ENCODE measurements at places on chromosomes 12 and 14.

GRCh38 chr12:126193190-126193589 lies 1128.0 kb downstream of the AACS start:
- DNase-seq, result no peak

DNA sequence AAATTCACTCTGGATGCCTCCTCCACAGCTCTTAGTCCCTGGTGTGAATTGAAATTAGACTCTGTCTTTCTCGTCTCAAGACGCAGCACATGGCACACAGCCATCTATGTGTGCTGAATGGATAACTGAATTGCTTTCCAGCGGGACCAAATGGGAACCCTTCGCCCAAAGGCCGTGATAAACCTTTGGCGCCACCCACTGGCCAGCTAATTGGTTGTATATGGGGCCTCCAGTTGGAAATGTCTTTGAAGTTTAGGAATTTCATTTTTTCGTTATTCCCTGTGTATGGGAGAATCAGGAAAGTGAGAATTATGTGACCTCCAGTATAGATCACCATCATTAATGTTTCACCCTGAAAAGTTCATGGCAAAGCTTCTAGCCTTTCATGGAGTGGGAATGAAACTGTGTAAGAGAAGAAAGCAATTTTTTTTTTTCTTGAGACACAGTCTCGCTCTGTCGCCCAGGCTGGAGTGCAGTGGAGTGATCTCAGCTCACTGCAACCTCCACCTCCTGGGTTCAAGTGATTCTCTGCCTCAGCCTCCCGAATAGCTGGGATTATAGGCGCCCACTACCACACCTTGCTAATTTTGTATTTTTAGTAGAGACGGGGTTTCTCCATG lies 9.8 kb upstream of the HSP90AA1 start:
- peak; percentile 86 for DNase-seq

DNA sequence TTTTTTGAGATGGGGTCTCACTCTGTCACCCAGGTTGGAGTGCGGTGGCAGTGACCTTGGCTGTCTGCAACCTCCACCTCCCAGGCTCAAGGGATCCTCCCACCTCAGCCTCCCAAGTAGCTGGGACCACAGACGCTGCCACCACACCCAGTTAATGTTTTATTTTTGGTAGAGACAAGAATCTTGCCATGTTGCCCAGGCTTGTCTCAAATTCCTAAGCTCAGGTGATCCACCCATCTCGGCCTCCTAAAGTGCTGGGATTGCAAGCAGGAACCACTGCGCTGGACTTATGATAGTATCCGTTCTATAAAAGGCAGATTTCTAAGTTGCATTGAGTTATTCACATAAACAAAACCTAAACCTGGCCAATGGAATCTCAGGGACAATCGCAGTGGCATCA lies 321.1 kb upstream of the PRICKLE1 start:
- DNase-seq, result no peak

GRCh38 chr14:77103475-77103874 lies 5.4 kb downstream of the CIPC start:
- no peak for DNase-seq

- peak; percentile 38 for DNase-seq
Measured at GRCh38 chr14:90274019-90274418, 17.7 kb downstream of the PSMC1 start.

DNA sequence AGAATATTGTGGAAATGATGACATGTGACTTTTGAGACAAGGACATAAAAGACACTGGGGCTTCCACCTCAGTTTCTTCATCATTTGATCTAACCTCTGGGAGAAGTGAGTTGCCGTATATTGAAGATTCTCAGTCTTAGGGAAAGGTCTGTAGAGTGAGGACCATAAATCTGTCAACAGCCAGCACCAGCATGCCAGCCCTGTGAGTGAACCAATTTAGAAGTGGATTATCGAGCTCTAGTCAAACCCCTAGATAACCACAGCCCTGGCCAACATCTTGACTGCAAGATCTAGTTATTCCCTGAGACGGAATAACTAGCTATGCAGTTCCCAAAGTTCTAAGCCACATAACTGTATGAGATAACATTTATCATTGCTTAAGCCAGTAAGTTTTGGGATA lies 108.8 kb upstream of the PTPRR start:
- DNase-seq, result no peak

- DNase-seq, result no peak
Measured at GRCh38 chr12:104463368-104463767, 6.6 kb downstream of the CHST11 start.

DNA sequence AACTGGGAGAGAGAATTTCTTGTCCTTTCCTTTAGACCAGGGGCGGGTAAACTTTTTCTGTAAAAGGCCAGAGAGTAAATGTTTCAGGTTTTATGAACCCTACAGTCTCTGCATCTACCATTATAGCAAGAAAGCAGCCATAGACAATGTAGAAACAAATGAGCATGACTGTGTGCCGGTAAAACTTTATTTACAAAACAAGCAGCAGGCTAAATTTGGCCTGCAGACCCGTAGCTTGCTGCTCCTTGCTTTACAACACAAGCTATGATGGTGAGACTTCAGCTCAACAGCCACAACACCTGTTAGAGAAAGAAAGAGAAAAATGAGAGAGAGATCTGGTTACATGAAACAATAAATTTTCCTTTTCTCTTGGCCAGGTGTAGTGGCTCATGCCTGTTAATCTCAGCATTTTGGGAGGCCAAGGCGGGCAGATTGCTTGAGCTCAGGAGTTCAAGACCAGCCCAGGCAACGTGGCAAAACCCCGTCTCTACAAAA lies 4.2 kb upstream of the CDC42BPB start:
- no peak for DNase-seq

DNA sequence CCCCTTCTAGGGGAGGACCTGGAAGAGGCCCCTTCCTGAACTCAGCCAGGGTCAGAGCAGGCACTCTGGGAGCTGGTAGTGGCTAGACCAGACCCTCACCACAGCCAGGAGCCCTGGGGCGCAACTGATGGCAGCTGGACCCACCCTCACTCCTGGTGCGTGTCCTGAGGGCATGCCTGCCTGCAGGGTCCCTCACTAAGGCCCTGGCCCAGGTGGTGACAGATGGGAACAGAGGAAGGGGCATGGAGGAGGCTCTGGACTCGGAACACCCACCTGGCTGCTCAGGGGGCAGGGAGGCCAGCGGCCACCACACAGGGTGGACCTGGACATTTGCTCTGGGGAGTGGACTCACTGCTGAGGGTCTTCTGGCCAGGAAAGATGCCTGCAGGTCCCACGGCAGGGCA lies 342.2 kb upstream of the SFSWAP start:
- no peak for DNase-seq

DNA sequence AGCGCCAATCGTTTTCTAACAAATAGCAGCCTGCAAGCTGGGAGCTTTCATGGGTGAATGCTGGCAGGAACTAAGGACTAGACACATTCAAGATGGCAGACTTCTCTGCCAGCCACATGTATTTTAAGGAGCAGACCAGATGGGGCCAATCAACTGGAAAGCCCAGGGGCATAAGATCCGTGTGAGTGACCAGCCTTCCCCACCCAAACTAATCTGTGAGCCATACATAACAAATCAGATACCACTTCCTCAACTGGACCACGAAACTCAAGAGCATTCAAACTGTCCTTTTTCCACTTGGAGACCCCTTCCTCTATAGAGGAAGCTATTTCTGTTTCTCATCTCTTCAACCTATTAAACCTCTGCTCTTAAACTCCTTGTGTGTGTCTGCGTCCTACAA lies 9.7 kb downstream of the TCL1B start:
- no peak for DNase-seq

Measured in GM23248 (cell line).